ENCODE measurements at places on chromosomes 6 and 20.

- DNase-seq: no peak
These were observed 234.8 kb upstream of the SPTLC3 start for GRCh38 chr20:12773936-12774335.

DNA sequence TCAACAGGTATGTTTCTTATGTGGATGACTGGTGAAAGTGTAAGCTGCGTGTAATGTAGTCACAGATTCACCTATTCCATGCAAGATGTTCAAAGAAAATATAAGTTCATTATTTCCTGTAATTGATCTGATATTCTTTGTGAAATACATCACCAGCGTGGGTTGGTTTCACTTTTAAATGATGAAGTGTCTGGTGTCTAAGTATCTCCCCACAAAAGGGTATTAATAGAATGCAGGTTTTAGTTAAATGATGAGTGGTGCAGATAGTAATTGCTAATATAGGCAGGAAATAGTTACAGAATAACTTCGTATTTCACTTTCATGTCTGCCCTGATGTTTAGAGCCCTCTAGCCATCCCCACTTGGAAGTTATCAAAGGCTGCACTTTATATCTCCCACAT lies 22.2 kb downstream of the PGBD1 start:
- DNase-seq: no peak

DNA sequence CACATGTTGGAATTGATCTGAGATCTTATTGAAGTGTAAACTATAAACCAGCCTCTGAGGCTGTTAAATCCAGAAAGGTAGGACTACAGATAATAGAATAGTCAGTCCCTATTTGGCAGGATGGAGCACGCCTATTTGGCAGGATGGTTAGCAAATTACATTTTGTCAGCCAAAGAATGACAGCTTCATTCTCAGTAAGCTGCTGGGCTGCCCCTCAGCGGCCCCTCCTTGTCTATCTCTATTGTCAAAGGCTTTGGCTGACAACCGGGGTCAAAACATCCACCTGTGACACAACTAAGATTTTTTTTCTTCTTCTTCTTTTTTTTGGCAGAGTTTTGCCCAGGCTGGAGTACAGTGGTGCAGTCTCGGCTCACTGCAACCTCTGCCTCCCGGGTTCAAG lies 123.4 kb upstream of the ECI2 start:
- DNase-seq: no peak

- no peak for DNase-seq
These were observed 467.1 kb upstream of the HSF2 start for GRCh38 chr6:121932076-121932991.

- no peak for DNase-seq
These were observed 114.1 kb downstream of the SCAF8 start for GRCh38 chr6:154847318-154847717.

- DNase-seq: no peak
These were observed 72.3 kb upstream of the SSTR4 start for GRCh38 chr20:22962567-22963439.

- DNase-seq: no peak
These were observed 29.5 kb upstream of the TCFL5 start for GRCh38 chr20:62891111-62891510.

DNA sequence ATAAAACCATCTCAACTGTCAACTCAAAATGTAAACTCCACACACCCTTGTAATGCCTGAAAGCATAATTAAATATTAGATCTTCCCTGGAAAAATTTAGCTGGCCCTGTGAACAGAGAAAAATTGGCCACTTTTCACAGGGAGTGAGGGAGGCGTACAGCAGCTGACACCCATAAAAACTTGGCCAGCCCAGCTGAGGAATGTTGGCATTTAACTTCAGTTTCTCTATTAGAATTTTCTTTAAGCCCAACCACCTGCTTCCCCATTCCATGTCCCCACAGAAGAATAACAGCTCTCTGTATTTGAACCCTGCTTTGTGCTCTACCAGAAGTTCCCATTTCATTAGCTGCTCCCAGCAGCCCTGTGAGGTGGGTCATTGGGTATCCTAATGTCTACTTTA lies 41.0 kb downstream of the PKHD1 start:
- no peak for DNase-seq

GRCh38 chr6:30726506-30727413 lies 6.6 kb downstream of the TUBB start:
- no peak for DNase-seq

DNA sequence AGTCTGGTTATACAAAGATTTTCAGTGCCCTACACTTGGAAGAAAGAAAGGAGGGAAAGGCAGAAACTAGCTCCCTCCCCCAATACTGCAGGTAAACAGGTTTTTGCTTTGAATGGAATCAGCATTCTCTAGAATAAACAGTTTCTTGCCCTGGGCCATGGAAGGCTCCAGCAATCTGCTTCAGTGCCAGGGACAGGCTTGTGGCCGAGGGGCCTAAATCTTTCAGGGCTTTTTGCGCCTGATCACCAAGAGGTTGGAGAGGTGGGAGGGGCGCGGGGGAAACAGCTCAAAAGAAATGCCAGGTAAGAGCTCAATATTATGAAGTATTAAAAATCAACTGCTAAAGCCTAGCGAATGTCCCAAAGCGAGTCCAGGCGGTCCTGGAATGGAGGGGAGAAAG lies 23.8 kb downstream of the TFAP2B start:
- DNase-seq: no peak

- no peak for DNase-seq
These were observed 126.5 kb upstream of the QKI start for GRCh38 chr6:163288066-163288465.

GRCh38 chr6:28719275-28719940 lies 193.7 kb downstream of the GPX5 start:
- peak; percentile 31 for DNase-seq

DNA sequence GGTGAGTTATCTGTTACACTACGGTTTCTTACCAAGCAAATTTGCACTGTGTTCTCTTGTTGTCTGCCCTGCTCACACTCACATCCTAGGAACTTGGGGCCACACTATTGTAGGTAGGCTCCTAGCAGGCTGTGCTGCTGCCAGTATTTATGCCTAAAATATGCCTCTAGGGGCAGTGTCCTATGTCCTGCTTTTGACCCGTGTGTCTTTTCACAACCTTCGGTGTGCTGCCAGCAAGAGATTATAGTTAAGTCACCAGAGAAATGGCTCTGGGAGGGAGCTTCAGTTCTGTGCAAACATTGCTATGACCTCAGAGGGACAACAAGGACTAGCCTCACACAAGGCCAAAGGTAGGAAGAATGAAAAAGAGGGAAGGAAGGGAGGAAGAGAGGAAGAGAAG lies 8.9 kb upstream of the TAAR5 start:
- no peak for DNase-seq

- no peak for DNase-seq
These were observed 19.0 kb downstream of the STX16 start for GRCh38 chr20:58670102-58670501.

GRCh38 chr6:39330476-39330875 lies 8.0 kb upstream of the KCNK16 start:
- DNase-seq: no peak

GRCh38 chr6:72032086-72032485 lies 145.7 kb downstream of the RIMS1 start:
- DNase-seq: no peak

GRCh38 chr20:45067558-45067957 lies 33.4 kb downstream of the KCNS1 start:
- DNase-seq: no peak

- no peak for DNase-seq
These were observed 350.5 kb downstream of the CDC5L start for GRCh38 chr6:44737829-44738528.

- no peak for DNase-seq
These were observed 7.2 kb upstream of the ACSS1 start for GRCh38 chr20:25065072-25065624.

GRCh38 chr6:139407718-139408222 lies 33.3 kb upstream of the CITED2 start:
- no peak for DNase-seq

- no peak for DNase-seq
These were observed 408.9 kb downstream of the CDKAL1 start for GRCh38 chr6:20943040-20943627.

GRCh38 chr6:103215847-103216246 lies 1643.9 kb downstream of the HACE1 start:
- no peak for DNase-seq

GRCh38 chr20:15645816-15646215 lies 927.4 kb downstream of the KIF16B start:
- no peak for DNase-seq

DNA sequence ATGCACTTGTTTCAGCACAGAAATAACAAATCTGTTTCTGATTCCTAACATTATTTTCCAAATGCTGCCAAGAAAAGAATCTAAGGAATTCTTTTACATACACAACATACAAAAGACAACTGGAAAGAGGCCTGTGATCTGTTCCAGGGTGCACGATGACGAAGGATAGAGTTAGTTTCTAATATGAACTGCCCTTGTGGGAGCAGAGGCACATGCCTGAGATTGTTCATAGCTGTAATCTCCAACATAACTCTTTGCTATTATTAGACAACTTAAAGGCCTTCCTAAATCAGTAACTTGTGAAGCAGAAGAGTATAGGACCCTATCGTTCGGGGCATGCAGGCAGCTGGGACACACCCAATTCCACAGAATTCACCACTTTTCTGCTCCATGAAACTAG lies 41.2 kb upstream of the NHSL1 start:
- DNase-seq: no peak

DNA sequence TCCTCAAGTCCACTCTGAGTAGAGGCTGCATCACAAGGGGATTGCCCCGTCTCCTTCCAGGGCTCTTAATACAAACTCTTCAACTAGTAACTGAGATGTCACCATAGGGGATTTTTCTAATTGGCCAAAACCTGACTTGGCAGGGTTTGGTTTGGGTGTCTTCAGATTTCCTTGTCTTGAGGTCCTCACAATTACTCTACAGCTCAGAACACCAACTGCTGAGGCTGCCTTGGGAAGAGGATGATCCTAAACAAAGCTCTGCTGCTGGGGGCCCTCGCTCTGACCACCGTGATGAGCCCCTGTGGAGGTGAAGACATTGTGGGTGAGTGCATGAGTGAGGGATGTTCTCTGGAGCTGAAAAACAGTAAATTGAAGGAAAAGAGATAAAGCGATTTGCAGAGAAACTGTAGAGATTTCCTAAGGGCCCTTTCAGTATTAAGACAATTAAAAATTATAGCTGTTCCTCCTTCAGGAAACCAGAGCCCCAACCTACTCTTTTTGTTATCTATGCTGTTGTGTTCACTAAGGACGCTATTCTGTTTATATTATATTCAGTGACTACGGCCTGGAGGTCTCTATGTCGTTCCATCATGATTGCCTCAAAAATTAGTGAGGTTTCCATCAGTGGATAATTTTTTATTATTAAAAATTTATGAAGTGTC lies at the start of gene HLA-DQA1:
Gene HLA-DQA1 (plus strand): TSS at position 188 of the 662 bp plus-strand sequence. CDS start 53 bp downstream, at position 241.
- no peak for DNase-seq

GRCh38 chr20:44006578-44006977 lies 91.9 kb downstream of the TOX2 start:
- no peak for DNase-seq

- no peak for DNase-seq
These were observed 10.2 kb downstream of the TREML2 start for GRCh38 chr6:41190791-41191190.

GRCh38 chr6:52546678-52547077 lies 30.2 kb downstream of the TRAM2 start:
- no peak for DNase-seq

DNA sequence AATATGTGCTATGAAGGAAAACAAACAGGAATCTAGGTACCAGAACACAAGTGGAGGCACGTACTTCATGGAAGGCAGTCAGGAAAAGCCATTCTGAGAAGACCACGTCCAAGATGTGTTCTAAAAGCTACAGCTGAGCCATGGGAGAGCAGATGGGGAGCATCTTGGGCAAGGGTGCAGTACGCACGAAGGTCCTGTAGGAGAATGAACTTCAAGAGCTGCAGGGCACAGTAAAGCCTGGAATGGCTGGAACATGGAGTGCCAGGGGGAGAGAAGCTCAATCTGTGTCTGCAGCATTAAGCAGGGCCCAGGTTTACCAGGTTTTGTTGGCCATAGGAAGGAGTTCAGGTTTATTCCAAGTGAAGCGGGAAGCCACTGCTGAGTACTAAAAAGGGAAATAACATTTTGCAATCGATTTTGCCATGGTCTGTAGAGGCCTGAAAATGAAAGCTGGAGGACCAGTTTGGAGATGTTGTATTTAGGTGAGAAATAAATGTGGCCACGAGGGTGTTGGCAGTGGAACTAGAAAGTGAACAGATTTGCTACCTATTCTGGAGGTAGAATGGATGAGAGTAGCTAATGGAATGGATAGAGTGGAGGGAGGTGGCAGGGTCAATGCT lies 29.9 kb downstream of the ADTRP start:
- no peak for DNase-seq

GRCh38 chr20:63280371-63280770 lies 7.8 kb downstream of the ARFGAP1 start:
- DNase-seq: no peak

DNA sequence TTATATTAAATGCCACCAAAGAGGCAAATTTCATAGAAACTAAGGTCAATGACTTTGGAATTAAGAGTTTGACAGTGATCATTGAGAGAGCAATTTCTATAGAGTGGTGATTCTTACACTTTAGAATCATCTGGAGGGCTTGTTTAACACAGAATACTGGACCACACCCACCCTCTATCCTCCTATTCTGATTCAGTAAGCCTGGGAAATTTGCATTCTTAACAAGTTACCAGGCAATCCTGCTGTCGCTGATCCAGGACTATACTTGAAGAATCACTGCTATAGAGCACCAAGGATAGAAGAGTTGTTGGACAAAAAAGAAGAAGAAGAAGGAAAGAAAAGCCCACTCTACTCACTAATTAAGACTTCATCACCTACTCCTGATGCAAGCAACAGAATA lies 21.3 kb upstream of the TBX18 start:
- no peak for DNase-seq

DNA sequence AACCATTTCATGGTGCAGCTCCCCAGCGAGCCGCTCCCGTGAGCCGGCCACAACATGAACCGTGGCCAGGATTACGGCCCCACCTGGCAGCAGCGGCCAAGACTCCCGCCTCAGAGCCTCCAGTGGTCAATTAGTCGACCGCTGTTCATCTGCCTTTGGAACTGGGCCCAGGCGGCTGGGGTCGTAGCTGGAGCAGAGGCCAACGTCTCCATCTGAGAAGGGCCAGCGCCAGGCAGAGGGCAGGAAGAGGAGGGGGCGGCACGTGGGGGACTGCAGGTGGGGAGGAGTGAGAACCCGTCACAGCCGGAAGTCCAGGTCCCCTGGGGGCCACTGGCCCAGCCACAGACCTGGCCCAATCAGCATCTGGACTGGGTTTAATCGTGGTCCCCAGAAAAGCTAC lies 184.3 kb downstream of the TAF4 start:
- no peak for DNase-seq

GRCh38 chr6:48535582-48536009 lies 424.6 kb upstream of the PTCHD4 start:
- no peak for DNase-seq

Data from stimulated activated CD8-positive, alpha-beta memory T cell treated with anti-CD3 and anti-CD28 coated beads, Interleukin-15, amount 100 ng/mL, for 48 hours (primary cell).